ENCODE measurements at places on chromosomes 2 and 18.

- DNase-seq, result no peak
Measured at GRCh38 chr2:133682347-133682746, 114.1 kb upstream of the NCKAP5 start.

GRCh38 chr2:231616296-231616695 is 23.6 kb downstream of the TEX44 start:
- no peak for DNase-seq

DNA sequence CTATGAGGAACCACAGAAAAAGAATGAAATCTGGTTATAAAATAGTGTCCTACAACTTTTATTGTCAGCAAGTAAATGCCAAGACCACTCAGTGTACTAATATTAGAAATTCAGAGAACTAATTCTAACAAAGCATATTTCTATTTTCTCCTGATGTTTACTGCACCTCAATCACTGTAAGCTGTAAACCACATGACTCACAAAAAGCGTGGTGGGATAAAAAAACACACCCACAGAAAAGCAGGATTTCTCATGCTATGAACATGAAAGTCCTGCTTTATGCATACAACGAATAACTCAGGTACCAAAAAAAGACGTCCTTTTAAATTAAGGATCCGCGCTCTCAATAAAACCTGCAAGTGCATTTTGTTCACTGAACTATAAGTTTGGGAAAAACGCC is 797 bp downstream of the TXNL4A start:
- no peak for DNase-seq

DNA sequence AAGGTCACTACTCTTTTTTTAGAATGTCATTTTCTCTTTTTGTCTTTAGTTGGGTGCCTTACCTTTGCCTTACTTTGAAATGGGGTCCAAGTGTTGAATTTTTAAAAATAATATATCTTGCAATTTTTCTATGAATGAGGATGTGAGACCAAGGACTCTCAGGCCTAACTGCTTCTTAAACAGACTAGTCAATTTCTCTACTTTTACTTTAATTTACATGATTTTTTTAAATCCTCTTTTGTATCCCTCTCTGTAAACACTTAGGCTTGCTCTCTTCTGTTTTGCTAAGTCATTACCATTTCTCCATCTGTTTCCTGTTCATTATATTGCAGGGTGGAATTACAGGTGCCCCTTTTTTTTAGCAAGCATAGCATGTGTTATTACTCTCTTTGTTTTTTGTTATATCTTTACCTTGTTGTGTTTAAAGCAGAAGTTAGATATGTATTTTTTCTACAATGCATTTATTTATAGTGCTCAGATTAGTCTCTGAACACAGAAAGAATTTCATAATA is 261.8 kb downstream of the SPAG16 start:
- DNase-seq, result no peak

GRCh38 chr18:3440341-3440740 is 9.6 kb upstream of the TGIF1 start:
- DNase-seq, result no peak
